Activated T-helper 1 cell treated with anti-CD3 and anti-CD28 coated beads, Interleukin-12 subunit alpha, Interleukin-12 subunit beta, Interleukin-2, Interleukin-4 antibody, amounts not matched to agents 30 ng/mL and 10 ng/mL and 1 ng/mL, durations not matched to agents 14 hours and 24 hours and 36 hours (primary cell): ENCODE measurements at places on chromosomes 6 and 20. TPM values are rescaled to one million over a fixed set of nuclear protein-coding genes. Genes with fewer than 3 reads are reported as not detected.

GRCh38 chr6:23200946-23201345, 631.6 kb downstream of the HDGFL1 start:
- no peak overlapping the region for H3K27ac ChIP-seq
- DNase-seq, result no peak

DNA sequence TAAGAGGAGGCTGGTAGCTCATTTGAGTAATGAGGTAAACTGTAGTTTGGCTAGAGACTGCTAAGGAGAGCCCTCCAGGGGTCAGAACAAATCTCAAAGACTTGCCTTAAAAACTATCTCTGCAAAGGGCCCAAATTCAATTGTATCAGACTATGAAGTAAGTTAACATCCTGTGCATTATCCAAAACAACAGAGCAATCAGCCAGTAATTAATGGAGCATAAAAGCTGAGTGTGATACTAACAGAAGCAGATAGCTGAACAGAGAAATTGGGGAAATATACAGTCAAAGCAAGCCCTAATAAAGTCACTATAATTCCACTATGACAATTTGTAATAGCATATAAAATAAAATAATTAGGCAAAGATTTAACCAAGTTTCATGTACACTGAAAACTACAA, 45.8 kb upstream of the TNFRSF21 start:
- no peaks in the 10 kb centered on the region for H3K36me3 ChIP-seq
- no peak for DNase-seq
- no peaks in the 10 kb centered on the region for H3K4me1 ChIP-seq
- no peak overlapping the region for H3K4me3 ChIP-seq
- peaks cover 5% of the 10 kb centered on the region for H3K27me3 ChIP-seq

DNA sequence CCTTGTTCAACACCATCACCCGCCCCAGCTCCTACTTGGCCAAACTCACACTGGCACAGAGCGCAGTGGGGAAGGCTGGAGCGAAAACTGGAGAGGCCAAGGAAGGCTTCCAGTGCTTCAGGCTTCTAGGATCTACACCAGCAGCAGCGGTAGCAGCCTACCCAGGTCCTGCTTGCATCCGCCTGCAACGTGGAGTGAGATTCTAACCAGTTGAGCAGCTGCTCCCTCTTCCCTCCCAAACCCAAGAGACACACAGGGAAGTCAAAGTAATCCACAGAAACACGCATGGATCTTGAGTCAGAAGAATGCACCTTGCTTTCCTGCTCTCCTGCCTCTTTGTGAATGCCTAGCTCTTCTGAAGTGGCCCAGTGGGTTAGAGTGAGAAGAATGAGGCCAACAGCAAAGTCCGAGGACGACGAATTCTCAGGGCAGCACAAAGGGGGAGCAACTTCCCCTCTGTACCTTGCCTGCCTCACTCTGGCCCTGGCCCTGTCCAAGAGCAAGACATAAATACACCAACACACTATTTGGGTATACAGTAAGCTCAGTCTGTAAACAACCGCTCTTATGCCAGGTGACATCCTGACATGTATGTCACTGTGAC, 95.9 kb upstream of the FOXQ1 start:
- no peak overlapping the region for H3K4me3 ChIP-seq
- H3K27me3 ChIP-seq, result peaks cover 9% of the 10 kb centered on the region
- no peak overlapping the region for H3K27ac ChIP-seq
- H3K36me3 ChIP-seq, result no peaks in the 10 kb centered on the region
- no peak for DNase-seq
- H3K4me1 ChIP-seq, result no peaks in the 10 kb centered on the region

DNA sequence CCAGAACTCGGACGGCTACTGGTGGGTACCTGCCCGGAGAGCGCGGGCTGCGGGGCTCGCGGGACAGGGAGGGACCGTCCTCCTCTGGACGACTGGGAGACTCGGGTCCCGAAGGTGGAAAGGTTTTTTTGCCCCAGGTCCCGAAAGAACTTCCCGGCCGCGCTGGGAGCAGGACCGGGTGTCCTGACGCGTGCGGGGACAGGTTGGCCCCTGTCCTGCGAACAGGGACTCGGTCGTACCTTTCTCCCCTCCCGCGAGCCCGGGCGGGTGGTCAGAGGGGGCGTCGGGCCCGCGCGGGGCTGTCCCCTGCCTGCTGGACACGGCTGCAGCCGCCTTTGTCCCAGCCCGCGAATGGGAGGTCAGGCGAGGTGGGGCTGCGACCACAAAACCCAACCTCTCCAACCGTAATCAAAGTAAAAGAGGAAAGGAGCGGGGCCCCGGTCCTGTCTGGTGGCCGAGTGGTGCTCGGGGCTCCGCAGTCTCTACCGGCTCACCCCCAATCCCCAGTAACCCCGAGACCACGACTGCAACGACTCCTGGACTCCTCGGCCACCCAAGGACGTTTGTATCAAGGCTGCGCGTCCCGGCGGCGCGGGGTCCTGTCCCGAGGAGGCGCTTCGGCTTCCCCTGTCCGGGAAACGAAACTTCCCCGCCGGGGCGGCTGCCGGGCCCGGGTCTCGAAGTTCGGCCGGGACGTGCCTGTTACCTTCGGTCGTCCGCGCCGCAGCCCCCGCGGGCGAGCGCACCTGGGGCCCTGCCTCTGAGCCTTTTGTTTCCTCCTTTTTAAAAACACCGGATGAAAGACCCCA, 798 bp downstream of the DSP start:
- no peak overlapping the region for H3K27ac ChIP-seq
- H3K36me3 ChIP-seq, result no peaks in the 10 kb centered on the region
- H3K4me1 ChIP-seq, result peaks cover 6% of the 10 kb centered on the region
- peak overlapping the region; percentile 82 for H3K4me3 ChIP-seq

DNA sequence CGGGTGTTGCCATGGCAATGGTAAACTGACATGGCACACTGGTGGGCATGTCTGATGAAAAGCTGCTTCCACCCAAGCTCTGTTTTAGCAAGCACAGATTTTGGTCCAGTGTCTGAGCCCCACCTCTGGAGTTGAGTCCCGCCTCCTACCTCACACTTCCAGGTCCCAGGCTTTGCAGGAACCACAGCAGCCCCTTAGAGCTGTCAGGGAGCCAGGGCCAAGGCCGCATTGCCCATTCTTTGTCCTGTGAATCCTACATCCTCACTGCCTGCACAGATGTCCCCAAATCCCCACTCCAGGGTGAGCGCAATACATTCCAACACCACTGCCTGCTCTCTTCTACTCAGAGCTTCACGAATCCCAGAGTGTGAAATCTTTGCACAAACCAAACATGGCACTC, 292.2 kb downstream of the PREX1 start:
- H3K27me3 ChIP-seq, result peaks cover 15% of the 10 kb centered on the region
- H3K36me3 ChIP-seq, result no peaks in the 10 kb centered on the region
- no peaks in the 10 kb centered on the region for H3K4me1 ChIP-seq
- no peak for DNase-seq
- no peak overlapping the region for H3K27ac ChIP-seq

- H3K4me3 ChIP-seq, result no peak overlapping the region
- no peak overlapping the region for H3K27ac ChIP-seq
- no peak for DNase-seq
- peaks cover 12% of the 10 kb centered on the region for H3K27me3 ChIP-seq
Observed at GRCh38 chr6:53481323-53481722, 63.6 kb downstream of the GCLC start.

DNA sequence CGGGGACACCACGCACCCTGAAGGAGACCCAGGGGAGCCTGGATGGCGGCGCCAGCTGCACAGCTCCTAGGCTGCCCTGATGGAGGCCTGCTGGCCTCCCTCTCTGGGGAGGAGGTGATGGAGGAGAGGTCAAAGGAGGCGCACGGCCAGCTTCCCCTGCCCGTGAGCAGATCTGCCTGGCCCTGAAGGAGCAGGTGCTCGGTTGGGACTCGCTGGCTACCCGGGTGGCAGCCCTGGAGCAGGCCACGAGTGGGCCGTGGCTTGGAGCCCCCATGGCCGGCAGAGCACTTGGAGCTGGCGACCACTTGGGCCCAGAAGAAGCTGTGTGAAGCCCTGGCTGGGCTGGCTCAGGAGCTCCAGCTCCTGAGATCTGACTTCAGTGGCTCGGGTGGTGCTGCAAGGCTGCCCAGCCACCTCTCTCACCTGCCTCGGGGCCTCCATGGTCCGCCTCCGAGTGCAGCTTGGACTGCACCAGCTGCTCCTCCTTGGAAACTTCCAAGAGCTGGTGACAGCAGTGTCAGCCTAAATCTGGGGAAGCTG, 7.5 kb upstream of the RAET1E start:
- H3K4me3 ChIP-seq, result no peak overlapping the region
- H3K27me3 ChIP-seq, result peaks cover 11% of the 10 kb centered on the region
- DNase-seq, result no peak
- no peaks in the 10 kb centered on the region for H3K36me3 ChIP-seq
- no peaks in the 10 kb centered on the region for H3K4me1 ChIP-seq

Gene HLA-DMB
- total RNA-seq, result 2.7 and 2.8 TPM in 2 replicates

Gene TMEM14C
- 57.3 and 63.1 TPM in 2 replicates for total RNA-seq

Gene OR2J3
- total RNA-seq, result not detected in 2 replicates

Gene TREML2
- total RNA-seq, result 4.5 and 4.9 TPM in 2 replicates

Gene SCAND1
- 39.7 and 41.2 TPM in 2 replicates for total RNA-seq

Gene BTN1A1
- not detected in 2 replicates for total RNA-seq
